ENCODE measurements at places on chromosomes 3 and 15.

GRCh38 chr3:58387650-58388546 lies 45.7 kb downstream of the PDHB start:
- no peak for DNase-seq

- DNase-seq, result no peak
These were observed 36.3 kb downstream of the MBNL1 start for GRCh38 chr3:152305075-152305474.

- DNase-seq, result no peak
These were observed 172.4 kb downstream of the CHST2 start for GRCh38 chr3:143291836-143292447.

- no peak for DNase-seq
These were observed 17.0 kb upstream of the GHSR start for GRCh38 chr3:172465281-172465680.

- DNase-seq, result no peak
These were observed 12.1 kb upstream of the POLG start for GRCh38 chr15:89346516-89347231.

DNA sequence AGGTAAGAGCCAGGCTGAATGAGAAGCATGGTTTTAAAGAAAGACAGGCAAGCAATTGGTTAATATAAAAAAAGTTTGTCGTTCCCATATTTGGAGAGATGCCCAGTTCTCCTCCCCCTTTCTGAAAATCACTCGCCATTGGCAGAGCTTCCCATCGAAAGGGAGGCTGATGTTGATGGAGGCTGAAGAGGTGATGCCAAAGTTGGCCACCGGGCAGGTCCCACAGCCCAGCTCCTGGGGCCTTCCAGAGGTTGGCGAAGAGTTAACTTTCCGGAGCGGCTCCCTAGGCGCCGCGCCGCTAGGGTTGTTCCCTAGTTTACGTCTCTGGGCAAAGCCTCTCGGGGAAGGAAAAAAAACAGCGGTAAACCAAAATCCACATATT lies 793 bp downstream of the PCOLCE2 start:
- no peak for DNase-seq

DNA sequence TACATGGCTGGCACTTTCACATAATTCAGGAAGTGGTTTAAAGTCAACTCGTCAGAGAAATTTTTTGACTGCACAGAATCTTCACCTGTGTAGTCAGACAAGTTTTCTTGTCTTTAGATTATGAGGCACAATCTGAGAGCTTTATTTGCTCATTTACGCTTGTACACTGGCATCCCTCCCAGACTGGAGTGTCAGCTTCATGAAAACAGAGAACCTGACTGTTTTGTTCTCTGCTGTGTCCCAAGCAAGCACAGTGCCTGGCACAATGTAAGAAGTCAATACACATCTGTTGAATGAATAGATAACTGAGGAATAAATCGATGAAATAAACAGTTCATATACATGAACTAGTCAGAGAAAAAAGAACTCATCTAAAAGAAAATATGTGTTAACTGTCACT lies 846.1 kb upstream of the CFAP20DC start:
- no peak for DNase-seq

- DNase-seq, result no peak
These were observed 28.6 kb downstream of the TMEM202 start for GRCh38 chr15:72426753-72427152.

GRCh38 chr3:78633626-78634025 lies 1134.2 kb downstream of the ROBO1 start:
- no peak for DNase-seq

DNA sequence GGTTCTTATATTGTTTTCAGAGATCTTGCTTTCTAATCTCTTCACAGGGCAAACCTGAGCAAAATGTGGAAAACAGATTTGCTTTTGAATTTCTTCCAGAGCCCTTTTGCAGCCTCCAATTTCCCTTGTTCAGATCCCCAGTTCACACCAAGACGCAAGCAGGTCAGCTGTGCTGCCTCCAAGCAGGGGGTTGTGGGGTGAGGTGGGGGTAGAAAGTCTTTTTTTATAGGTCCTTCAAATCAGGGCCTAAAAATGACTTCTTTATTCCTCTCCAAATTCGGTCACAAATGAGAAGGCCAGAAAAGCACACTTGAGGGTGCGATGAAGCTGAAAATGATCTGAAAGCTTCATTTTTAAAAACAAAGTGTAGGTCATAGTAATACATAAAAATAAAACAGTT lies 26.3 kb upstream of the AVEN start:
- no peak for DNase-seq

- no peak for DNase-seq
These were observed 146.3 kb downstream of the P3H2 start for GRCh38 chr3:189974359-189974758.

DNA sequence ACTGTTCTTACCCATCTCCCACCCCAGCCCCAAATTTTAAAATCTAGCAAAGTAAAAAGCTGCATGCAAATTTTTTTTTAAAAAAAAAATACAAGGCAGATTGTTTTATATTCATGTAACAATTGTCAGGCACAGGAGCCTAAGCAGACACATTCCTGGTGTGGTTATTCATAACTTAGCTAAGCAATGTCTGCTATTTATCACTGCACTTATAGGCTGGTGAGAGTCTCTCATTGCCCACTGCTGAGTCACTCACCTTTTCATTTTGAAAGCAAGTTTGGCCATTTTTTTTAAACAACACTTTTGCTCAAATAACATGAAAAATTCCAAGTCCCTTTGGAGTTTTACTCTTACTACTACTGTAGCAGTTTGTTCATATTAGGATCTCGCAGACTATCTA lies 413.9 kb downstream of the RBMS3 start:
- no peak for DNase-seq

DNA sequence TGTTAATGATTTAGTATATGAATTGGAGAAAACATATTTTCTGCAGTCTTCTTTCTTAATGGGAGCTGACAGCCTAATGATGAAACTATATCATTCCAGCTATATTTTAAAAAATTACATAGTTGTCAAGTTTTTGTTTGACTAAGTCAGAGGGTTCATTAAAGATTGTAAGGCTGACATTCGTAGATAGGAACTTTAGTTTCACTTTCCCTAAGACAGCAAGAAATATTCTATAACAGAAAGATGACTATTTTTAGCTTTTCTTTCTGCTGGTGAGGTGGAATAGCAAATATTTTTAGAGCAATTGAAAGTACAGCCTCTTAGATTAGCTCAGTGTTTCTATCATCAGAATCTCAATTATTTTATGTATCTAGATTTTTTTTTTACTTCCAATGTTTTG lies 60.2 kb downstream of the PIAS1 start:
- no peak for DNase-seq

DNA sequence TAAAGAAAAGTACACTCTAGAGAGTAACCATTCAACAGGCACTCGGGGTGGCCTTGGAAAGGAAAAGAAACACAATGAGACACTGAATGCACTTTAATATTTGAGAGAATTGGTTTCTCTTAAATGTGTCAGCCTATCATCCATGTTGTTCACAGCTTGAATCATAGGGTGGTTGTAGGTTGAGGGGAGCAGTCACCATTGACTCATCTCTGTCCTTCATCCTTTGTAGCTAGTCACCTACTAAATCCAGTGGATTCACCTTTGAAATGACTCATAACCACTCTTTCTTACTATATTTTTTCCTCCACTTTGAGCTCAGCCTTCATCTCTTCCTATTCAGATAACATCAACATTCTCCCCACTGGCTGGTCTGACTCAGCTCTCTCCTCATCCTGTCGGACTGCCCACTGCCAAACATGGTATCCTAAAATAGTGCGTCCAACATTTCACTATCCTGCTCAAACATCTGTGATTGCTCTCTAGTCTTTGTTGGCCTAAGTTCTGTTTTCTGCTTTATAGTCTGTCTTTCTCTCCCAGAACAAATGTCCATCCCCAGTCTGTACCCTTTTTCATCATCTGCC lies 182.7 kb upstream of the GADL1 start:
- DNase-seq, result no peak

- no peak for DNase-seq
These were observed 3.2 kb upstream of the FLNB start for GRCh38 chr3:58004973-58005372.

- DNase-seq, result no peak
These were observed 117.6 kb downstream of the CHST2 start for GRCh38 chr3:143237077-143237627.

DNA sequence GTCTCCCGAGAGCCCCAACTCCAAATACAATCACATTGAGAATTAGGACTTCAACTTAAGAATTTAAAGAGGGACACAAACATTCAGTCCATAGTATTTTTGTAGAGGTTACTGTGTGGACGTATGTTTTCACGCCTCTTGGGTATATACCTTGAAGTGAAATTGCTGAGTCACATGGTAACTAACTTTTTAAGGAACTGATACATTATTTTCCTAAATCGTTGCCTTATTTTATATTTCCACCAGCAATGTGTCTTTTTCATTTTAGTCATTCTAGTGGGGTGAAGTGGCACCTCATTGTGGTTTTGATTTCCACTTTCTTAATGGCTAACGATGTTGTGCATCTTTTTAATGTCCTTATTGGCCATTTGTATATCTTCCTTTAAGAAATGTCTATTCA lies 11.8 kb downstream of the PARP15 start:
- DNase-seq, result no peak

- DNase-seq, result no peak
These were observed 402.4 kb upstream of the C2CD4B start for GRCh38 chr15:62567501-62567900.

DNA sequence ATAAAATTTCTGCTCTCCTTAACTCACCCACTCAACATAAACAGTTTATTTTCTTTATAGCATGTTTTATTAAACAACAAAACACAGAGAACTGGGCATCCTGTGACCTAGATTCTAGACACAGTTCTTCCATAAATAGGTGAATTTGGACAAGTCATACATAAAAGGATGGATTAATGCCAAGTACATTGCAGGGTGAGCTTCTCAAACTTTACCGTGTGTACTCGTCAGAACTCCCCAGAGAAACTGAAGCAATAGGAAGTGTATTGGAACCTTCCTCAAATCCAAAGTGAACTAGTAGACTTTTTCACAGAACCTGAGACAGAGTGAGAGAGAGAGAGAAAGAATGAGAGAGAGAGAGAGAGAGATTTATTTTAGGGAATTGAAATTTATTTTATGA lies 139.7 kb downstream of the CD47 start:
- no peak for DNase-seq

DNA sequence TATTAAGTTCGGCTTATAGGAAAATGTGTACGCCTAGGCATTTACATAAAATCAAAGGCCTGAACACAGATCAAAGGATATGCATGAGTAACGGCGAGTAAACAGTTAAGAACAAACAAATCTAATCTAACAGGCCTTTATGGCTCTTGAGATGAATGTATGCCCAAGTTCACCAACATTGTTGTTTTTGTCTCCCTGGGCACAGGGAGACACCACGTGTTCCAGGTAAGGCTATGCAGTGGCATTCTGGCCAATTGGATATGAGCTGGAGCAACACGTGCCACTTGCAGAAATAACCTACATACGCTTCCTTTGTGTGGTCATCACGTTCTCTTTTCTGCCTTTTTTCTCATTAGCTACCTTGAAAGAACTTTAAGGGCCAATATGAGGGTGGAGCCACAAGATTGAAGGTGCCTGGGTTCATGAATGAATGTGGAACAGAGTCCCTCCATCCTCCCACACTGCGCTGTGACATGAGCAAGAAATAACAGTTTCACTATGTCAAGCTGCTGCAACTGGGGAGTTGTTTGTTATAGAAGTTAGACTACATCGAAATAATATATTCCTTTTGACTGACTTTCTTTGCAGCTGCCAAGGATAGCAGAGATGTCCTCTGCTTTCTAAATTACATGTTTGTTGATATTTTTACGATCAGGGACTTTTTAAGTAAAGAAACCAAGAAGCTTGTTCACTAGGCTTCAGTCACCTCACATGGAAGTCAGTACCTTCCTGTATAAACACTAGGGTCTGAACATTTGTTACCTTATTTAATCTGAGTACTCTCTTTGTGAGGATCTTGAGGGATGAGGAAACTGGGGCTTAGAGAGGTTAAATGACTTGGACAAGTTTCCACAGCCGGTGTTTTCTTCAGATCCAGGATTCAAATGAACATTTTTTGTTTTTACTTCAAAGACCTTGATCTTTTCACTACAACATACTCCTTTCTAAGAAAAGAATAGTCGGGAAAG lies 427.5 kb upstream of the TBL1XR1 start:
- no peak for DNase-seq

- no peak for DNase-seq
These were observed 57.8 kb upstream of the KY start for GRCh38 chr3:134708671-134709070.

DNA sequence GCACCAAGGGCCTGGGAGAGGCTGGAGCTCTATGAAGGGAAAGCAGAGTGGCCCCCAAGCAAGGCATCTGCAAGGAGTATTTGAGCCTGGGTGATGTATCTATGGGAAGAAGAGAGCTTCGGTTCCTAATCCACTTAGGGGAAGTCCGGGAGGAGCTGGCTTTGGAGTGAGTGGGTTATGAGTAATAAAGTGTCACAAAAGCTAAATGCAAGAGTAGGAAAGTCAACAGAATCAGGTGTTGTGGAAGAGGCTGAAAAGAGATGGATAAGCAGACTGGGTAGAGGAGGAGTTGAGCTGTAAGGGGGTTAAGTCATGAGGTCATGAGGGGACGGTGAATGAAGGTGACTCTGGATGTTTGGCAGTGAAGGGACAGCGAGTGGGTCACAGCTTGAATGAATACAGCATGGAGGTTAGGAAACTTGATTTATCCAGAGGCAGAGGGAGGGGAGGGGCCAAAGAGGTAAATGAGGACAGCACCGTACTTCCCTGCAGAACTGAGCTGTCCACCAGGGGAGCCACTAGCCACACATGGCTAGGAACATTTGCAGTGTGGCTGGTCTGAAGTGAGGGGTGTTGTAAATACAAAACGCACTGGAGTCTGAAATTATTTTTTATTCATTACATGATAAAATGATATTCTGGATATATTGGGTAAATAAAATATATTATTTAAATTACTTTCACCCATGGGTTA lies 83.3 kb downstream of the ADCY5 start:
- no peak for DNase-seq

- DNase-seq, result no peak
These were observed 164.8 kb downstream of the SYNPR start for GRCh38 chr3:63442918-63443317.

DNA sequence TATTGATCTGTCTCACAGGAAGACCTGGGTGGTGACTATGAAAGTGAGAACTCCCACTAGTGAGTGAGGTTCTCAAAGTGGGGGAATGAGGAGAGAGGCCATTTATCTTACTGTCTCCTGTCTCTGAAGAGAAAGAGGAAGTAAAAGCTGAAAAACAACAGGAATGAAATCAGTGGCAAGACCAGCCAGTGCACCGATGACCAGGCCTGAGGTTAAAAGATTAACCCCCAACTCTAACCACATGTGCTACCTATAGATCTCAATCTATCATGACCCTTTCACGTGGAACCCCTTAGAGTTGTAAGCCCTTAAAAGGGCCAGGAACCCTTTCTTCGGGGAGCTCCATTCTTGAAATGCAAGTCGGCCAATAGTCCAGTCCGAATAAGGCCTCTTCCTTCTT lies 239.3 kb upstream of the CNTN6 start:
- no peak for DNase-seq

GRCh38 chr3:2873986-2874385 lies 236.2 kb downstream of the IL5RA start:
- no peak for DNase-seq

- DNase-seq, result no peak
These were observed 119.9 kb upstream of the RAP2B start for GRCh38 chr3:153042088-153042487.

Data from stimulated activated CD4-positive, alpha-beta T cell treated with anti-CD3 and anti-CD28 coated beads, Interleukin-4, amount 100 ng/mL, for 4 hours (primary cell).